ENCODE measurements at places on chromosomes 4 and X.
A peak's percentile ranks its signal among the peaks of the same experiment; 100 is the strongest.

DNA sequence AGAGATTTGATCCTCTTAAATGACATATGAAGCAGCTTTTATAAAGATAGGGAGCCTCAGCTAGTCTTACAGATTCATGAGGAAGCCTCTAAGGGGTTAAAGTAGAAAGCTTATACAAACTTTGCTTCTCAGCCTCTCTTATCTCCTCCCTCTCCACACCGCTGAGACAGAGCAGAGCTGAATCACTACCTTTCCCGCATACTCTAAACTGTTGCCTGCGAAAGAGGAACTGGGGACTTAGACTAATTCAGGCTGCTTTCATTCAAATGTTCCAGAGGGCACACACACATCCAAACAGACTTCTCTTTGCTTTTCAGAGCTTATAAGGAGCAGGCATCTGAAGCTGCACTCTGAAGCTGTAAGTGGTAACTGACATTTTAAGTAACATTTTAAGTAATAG lies at the start of gene SERTM2:
TSS of gene SERTM2 (plus strand) at position 169 of the 400 bp plus-strand sequence. CDS start 7,213 bp downstream, outside the sequence.
- DNase-seq, result no peak

DNA sequence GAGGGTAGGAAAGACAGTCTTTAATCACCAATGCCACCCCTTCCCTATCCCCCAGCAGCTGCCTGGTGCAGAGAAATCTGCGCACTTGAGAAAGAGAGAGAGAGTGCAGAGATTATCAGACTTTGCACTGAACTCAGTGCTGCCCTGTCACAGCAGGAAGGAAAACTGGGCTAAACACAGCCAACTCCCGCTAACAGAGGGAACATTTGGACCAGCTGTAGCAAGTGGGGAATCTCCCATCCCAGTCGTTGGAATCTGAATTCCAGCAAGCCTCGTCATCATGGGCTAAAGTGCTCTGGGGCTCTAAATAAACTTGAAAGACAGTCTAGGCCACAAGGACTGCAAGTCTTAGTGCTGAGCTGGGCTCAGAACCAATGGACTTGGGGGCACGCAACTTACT lies 168.7 kb downstream of the DLG3 start:
- DNase-seq, result no peak

- no peak for DNase-seq
Measured at GRCh38 chr4:153553155-153553818, 87.1 kb downstream of the TMEM131L start.

DNA sequence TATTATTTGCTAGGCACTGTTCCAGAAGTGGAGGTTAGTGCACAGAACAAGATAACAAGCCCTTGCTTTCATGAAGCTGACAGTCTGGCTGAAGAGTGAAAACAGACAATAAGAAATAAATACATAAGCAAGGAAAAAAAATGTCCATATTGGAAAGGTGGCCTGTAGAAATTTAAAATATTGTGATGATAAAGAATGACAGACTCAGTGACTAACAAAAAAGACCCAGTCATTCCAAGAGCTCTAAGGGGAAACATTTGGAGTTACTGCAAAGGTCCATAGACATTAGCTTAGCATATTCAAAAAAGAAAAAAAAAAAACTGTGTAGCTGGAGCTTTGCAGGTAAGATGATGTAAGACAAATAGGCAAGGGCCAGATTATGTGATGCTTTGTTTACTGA lies 1.0 kb upstream of the ANTXR2 start:
- no peak for DNase-seq

DNA sequence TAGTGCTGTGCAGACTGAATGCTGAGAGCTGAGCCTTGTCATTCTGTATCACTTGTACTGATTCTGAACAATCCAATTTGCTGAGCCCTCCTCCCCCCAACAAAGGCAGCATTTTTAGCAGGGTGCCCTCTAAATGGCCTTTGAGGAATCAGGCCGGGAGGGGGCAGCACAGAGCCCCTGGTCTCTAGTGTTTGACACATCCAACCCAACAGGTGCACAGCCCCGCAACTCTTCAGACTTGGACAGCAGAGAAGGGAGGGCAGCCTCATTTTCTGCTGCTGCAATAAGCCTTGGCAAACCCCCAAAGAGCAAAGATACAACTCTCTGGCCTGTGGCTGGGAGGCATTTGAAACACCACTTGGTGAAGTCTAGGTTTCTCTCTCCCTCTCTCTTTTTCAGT lies 3.4 kb downstream of the ATP1B4 start:
- DNase-seq, result peak; percentile 33

GRCh38 chrX:41291309-41291708 lies 42.7 kb upstream of the DDX3X start:
- no peak for DNase-seq

DNA sequence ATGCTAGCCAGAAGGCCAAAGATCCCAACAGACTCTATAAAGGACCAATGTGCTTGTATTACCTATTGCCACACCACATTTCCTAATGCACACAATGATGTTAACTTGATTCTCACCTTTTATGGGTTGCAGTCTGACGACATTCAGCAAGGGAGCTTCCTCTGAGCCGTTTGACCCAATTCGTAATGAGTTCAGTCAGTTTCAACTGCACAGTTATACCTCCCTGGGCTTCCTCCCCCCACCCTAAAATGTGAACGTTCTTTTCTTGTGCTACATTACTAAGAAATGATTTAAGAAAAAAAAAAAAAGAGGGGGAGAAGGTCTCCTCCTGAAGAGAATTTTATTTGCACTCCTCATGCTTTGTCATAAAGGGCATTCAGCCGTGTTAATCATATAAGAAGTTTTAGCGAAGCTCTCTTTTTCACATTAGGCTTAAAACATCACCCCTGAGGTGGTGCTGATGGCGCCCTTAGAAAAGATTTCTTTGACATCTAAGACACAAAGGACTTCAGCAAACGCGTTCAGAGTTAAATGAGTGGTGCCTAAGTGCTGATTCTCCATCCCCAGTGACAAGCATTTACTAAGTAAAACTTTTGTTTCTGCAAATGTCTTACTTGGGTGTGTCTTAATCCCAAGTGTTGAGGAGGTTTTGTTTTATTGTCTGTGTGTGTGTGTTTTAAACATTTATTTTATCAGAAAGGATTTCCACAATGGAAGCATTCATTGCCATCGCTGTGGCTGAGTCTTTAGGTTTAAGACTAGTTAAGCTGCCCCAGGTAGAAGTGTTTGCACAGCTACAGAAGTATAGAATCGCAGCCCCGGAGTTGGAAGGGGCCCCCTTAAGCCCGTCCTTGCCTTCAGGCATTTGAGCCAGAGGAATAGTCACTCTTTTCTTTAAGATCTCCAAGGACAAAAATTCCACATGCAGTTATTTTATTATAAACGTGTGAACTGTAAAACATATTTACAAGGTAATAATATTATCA lies 15.2 kb upstream of the GPC3 start:
- DNase-seq, result no peak

DNA sequence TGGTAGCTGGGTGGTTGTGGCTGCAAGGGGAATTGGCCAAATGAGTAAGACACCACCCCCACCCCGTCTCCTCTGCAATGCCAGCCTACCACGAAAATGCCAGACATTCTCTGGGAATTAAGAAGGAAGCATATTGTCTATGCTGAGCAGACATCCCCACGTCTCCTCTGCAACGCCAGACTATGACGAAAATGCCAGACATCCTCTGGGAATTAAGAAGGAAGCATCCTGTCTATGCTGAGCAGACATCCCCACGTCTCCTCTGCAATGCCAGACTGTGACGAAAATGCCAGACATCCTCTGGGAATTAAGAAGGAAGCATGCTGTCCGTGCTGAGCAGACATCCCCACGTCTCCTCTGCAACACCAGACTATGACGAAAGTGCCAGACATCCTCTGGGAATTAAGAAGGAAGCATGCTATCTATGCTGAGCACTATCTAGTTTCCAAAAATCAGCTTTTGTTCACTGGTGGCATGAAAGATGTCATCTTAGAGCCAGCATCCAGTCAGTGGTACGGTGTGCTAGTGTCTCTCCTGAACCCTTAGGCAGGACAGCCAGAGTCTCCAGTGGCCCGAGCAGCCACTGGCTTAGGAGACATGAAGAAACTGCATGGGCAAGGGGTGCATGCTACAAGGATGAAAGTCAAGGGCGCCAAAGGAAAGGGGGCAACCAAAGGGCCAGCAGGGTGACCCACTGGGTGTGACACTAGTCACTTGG lies 339.8 kb upstream of the FRG1 start:
- no peak for DNase-seq

- DNase-seq, result no peak
Measured at GRCh38 chr4:101122019-101122418, 225.3 kb downstream of the PPP3CA start.

- no peak for DNase-seq
Measured at GRCh38 chr4:183154701-183155391, 55.8 kb downstream of the WWC2 start.

GRCh38 chrX:22934640-22935039 lies 65.1 kb upstream of the DDX53 start:
- no peak for DNase-seq

DNA sequence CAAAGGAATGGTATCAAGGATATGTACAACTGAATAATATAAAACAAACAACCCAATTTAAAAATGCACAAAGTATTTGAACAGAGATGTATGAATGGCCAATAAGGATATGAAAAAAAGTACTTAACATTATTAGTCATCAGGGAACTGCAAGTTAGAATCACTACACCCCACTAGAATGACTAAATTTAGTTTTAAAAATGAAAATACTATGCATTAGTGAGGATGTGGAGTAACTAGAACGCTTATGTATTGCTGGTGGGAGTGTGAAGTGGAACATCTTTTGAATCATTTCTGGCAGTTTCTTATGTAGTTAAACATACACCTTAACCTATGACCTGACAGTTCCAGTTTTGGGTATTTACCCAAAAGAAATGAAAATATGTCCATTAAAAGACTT lies 13.0 kb upstream of the SLC16A2 start:
- no peak for DNase-seq

DNA sequence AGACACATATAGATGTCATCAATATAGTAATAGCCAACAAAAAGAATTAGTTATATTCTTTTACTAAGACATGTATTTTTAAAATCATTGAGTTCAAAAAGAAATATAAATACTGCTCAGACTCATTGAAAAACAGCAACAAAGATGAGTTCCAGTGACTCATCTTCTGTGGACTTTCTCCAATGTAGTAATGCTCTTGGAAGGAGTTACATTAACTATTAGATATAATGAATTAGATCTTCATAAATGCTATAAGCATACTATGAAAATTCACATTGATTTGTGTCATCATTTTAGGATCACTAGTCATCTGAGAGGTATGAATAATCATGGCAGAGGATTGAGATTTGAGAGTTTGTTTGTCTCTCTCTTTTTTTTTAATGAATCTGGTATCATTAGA lies 547.8 kb upstream of the PCDH7 start:
- no peak for DNase-seq

GRCh38 chr4:122045533-122045932 lies 93.7 kb upstream of the TRPC3 start:
- no peak for DNase-seq

- no peak for DNase-seq
Measured at GRCh38 chr4:108433832-108434231, 186.5 kb upstream of the RPL34 start.

GRCh38 chr4:118388606-118389005 lies 35.8 kb upstream of the PRSS12 start:
- DNase-seq, result no peak

DNA sequence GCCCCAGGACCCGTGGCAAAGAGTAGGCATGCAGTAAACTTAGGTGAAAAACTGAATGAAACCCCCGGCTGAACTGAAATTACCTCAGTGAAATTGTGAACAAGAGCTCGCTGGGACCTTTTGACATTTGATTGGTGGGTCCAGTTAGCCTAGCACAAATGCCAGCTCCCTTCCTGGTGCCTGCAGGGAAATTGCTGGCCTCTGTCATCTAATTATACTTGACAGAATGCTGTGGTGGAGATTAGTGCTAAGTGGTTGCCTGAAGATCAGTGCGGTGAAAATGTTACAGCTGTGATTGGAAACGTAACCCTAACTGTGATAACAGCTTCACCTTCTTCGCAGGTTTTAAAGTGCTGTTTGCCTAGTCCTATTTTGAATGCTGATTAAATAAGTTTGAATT lies 43.0 kb downstream of the ADD1 start:
- no peak for DNase-seq

- no peak for DNase-seq
Measured at GRCh38 chrX:23902419-23902818, 5.3 kb downstream of the APOO start.

DNA sequence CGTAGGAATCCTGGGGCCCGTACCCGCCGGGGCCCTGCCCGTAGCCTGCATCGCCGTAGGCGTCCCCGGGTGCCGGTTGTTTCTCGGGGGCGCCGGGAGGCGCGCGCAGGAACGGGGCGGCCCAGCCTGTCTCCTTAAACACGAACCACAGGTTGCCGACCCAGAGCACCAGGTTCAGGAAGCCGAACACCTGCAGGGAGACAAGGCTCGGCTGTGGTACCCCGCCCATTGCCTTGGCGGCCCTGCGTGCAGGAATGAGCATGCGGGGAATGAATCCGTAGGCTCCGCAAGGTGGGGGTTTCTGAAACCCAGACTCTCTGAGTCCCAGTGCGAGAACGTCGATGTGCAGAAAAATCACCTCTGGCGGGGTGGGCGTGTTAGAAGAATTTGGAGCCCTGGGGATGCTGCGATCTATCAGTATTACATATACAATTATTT lies 5.4 kb upstream of the PRICKLE3 start:
- DNase-seq, result no peak

DNA sequence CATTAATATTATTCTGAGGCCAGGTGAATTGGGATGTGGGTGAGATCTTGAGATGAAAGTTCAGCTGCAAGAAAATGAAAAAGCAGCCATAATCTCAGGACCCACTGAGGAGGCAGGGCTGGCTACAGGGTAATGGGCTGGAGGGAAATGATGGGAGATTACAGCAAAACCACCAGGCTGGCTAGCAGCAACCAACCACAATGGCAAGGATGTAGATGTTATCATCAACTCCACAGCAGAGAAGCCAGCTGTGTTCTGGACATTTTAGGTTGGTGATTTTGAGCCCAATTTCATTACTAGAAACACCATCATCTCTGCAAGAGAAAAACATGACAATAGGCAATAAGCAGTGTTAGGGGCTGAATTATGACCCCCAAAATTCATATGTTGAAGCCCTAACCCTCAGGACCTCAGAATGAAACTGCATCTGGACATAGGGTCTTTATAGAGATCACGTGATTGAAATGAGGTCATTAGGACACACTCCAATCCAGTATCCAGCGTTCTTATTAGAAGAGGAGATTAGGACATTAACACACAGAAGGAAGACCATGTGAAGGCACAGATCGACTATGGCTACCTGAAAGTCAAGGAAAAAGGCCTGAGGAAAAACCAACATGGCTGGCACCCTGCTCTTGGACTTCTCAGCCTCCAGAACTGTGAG lies 139.8 kb upstream of the KIT start:
- DNase-seq, result no peak

- DNase-seq, result no peak
Measured at GRCh38 chr4:82745173-82745842, 53.3 kb downstream of the SCD5 start.

- peak; percentile 70 for DNase-seq
Measured at GRCh38 chr4:185142912-185143600, at the start of gene SLC25A4. Gene SLC25A4 (plus strand): TSS chr4:185143266. CDS start chr4:185143373, 107 bp downstream.

- no peak for DNase-seq
Measured at GRCh38 chr4:171542640-171543039, 270.6 kb upstream of the GALNTL6 start.

DNA sequence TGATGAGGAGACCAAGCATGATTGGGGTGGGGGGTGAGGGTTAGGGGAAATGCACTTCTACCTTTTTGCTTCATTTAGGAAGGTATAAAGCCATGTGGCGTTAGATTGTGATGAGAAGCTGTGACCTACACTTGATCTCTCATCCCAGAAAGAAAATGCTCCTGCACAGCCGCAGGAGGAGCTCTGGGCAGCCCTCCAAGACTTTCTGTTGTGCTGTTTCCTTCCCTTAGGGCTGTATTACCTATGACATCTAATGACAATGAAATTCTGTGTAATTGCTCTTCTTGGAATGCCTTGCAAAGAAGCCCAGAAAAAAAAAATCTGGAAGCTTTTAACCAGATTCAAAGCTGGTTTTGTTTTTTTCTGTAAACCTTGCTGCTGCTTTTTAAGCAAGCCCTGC lies 13.4 kb downstream of the PRPS2 start:
- DNase-seq, result no peak

Measured in T-helper 2 cell (primary cell).